ENCODE measurements at places on chromosomes 5 and 9.

GRCh38 chr5:149228618-149229297 is 42.9 kb upstream of the AFAP1L1 start:
- peak; percentile 68 for DNase-seq

DNA sequence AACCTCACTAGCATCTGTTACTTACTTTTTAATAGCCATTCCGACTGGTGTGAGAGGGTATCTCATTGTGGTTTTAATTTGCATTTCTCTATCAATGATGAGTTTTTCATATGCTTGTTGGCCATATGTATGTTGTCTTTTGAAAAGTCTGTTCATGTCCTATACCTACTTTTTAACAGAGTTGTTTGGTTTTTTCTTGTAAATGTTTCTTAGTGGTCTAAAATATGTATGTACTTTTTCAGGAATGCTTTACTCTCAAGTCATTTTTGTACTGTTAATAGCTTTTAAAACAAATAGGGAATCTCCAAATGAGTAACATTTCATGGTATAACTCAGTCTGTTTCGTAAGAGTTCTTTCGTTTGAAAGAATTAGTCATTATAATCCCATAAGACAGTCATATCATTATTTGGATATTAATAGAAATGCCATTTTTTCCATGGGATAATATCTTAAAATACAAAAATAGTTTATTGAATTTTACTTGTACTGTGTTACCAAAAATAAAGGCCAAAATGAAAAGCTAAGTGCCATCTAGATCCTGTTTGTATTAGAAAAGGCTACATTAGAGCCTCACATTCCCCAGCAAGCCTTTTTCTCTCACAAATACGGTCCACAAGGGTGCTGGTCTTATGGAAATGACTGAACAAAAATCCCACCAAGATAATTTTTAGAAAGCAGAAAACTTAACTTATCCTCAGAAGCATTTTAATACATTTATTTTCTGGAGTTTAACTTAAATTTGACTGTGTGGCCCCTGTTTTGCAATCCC is 247.7 kb downstream of the PJA2 start:
- no peak for DNase-seq

DNA sequence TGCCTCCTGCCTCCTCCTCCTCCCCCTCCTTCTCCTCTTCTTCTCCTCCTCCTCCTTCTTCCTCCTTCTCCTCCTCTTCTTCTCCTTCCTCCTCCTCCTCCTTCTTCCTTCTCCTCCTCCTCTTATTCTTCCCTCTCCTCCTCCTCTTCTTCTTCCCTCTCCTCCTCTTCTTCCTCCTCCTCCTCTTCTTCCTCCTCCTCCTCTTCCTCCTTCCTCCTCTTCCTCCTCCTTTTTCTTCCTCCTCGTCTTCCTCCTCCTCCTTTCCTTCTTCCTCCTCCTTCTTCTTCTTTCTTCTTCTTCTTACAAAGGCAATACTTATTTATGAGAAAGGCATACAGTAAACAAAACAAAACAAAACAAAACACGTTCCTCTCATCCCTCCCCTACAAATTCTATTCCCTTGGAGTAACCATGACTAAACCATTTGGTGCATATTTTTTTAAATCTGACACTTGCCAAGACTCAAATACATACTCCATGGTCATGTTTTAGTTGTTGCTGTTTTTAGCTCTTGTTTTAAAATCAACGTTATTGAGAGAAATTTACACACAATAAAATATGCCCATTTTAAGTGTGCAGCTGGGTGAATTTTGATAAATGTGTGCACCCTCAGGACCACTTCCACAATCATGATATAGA is 135.6 kb downstream of the FOXD1 start:
- DNase-seq = no peak

GRCh38 chr5:118301696-118302095 is 686.7 kb downstream of the DTWD2 start:
- no peak for DNase-seq

DNA sequence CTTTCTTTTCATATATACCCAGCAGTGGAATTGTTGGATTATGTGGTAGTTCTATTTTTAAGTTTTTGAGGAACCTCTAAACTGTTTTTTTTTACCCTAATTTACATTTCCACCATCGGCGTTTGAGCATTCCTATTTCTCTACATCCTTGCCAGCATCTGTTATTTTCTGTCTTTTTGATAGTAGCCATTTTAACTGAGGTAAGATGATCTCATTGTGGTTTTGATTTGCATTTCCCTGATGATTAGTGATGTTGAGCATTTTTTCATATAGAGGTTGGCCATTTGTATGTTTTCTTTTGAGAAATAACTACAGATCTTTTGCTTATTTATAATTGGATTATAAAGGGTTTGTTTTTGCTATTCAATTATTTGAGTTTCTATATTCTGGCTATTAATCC is 71.7 kb upstream of the TNC start:
- DNase-seq = no peak

DNA sequence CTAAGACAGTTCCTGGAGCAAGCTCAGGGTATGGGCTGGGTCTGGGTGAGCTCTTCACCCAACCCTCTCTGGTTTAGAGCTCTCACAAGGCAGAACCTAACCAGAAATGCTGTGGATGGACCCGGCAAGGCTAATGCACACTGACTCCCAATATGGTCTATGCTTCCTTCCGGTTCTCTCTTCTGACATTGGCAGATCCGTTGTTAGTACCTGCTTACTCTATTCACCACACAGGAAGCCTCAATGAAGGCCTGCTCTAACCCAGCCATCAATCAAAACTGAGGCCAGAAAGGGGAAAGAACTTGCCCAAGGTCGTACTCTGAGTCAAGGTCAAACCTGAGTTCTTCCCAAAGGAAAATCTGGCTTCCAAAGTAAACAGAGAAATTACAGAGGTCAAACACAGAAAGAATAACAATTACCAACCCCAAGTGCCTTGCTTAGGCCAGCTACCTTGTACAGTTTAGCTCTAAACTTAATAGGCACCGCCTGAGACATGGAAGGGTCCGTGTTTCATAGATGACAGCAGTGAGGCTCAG is 46.0 kb upstream of the AKNA start:
- no peak for DNase-seq

DNA sequence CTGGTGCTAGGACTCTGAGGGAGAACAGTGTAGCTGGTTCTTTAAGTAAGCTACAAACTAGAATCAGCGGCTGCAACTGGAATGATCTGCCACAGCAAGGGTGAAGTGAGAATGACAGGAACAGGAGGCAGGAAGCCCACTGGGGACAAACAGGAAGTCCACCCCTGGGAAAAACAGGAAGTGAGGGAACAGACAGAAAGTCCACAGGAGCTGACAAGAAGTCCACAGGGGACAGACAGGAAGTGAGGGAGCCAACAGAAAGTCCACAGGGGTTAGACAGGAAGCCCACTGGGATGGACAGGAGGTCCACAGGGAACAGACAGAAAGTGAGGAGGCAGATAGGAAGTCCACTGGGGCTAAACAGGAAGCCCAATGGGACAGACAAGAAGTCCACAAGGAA is 15.5 kb downstream of the ADAMTS16 start:
- no peak for DNase-seq

GRCh38 chr5:148653836-148654781 is at the start of gene HTR4:
Gene HTR4 (minus strand): TSS chr5:148654527. CDS start chr5:148637014, 17,513 bp downstream.
- DNase-seq = no peak

DNA sequence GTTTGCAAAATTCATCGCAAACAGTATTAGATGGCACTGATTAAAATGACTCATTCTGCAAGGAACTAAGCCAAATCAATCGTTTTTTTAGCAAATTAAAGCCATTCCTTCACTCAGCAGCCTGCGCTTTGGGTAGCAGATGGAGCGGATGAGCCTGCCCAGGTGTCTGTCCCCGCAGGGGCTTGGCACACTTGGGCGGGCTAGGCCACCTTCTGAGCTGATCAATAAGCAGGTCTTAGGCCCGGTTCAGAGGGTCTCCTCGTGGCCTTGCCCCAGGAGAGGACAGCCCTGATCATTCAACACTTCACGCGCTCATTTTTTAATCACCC is 78.0 kb upstream of the FCN1 start:
- DNase-seq = no peak
